ENCODE measurements at places on chromosomes 3 and 15. TPM values are rescaled to one million over a fixed set of nuclear protein-coding genes. Genes with fewer than 3 reads are reported as not detected.

Gene GATA2
- 12.9 TPM for total RNA-seq

Gene TAGLN3
- total RNA-seq = 0.52 TPM

Gene TRPC1
- 7.5 TPM for total RNA-seq

Gene SERINC4
- not detected for total RNA-seq

Gene MKRN2OS
- 2.3 TPM for total RNA-seq

Gene CERS3
- total RNA-seq = 0.33 TPM

Gene SPTBN5
- total RNA-seq = 0.52 TPM

Gene IL16
- total RNA-seq = 4.9 TPM

Gene RPN1
- 126 TPM for total RNA-seq

DNA sequence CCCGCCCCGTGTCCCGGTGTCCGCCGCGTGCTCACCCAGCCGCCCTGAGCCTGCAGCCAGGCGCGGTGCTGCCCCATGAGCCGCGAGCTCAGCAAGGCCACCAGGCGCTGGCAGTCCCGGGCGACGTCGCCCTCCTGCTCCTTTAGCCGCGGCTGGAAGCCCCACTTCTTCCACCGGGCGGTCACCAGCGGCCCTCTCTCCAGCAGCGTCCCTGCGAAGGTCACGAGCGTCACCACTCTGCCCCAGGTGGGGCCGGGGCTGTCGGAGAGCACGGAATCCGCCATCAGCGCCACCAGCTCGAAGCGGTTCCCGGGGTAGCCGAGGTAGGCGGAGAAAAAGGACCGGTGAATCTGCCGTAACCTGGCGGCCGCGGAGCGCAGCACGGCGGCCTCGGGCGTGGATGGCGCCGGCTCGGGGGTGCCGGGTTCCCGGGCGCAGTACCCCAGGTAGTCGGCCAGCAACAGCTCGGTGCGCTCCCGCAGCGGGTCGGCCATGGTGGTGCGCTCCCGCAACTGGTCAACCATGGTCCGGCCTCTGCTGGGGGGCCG, 298 bp downstream of the BCL2L10 start:
- DNase-seq = no peak

DNA sequence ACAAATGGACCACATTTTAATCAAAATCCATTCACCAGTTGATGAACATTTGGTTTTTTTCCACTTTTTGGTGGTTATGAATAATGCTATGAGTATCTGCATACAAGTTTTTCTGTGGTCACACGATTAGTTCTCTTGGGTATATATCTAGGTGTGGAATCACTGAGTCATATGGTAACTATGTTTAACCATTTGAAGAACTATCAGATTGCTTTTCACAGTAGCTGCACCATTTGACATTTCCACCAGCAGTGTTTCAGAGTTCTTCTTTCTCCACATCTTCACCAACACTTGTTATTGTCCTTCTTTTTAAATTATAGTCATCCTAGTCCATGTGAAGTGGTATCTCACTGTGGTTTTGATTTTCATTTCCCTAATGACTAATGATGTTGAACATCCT, 33.3 kb upstream of the ATG7 start:
- DNase-seq = no peak

DNA sequence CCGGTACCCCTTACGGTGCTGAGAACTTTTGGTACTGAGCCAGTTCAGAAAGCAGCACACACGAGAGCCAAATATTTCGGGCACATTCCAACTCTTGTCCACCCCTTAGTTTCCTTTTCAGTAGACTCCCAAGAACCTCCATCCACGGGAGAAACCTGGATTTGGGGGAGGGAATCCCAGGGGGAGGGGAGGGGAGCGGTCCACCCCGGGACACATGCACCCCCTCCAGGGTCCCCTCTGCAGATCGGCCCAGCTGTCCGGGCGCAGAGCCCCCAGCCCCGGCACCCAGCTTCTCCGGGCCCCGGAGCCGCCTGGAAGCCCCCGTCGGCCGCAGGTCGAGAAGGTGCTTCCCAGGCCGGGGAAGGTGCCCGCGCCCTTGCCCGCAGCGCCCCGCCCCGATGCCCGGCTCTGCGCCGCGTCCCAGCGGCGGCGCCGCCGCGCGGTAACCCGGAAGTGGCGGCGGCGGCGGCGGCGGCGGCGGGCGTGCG, 455 bp upstream of the ABHD17C start:
- DNase-seq = peak; percentile 7

DNA sequence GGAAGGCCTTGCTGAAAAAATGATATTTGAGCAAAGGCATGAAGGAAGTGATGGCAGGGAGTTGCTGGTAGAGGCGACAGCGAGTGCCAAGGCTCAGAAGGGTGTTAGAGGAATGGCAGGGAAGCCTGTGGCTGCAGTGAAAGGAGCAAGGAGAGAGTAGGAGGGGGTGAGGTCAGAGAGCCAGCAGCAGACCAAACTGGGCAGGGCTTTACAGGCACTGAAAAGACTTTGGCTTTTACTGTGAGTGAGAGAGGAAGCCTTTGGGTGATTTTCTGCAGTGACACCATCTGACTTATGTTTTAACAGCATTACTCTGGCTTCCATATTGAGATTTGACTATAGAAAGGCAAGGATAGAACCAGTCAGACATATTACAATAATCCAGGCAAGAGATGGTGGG, 11.4 kb downstream of the TICRR start:
- no peak for DNase-seq

DNA sequence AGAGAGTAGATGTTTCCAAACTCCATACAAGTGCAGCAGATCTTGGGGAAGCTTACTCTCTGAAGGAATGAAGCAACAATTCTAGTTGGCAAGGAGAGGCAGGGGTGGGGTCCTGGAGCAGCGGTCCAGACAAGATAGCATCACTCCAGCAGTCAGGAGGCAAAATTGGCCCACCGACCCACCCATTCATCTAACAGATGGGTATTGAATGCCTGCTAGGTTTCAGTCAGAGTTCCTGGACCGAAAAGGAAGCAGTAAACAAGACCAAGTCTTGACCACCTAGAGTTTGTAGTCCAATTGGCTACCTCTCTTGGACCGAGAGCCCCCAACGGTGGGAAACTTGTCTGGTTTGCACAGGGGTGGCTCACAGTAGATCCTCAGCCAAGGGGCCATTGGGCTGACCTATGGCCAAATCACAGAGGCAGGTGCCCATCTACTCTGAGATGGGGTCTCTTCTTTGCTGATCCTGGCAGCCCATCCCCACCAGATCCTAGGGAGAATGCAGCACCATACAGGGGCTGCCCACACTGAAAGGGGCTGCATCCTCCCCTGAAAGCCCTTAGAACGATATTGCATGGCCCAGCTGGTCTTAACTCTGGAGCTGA, 74.3 kb downstream of the CORO2B start:
- no peak for DNase-seq

- DNase-seq = no peak
Observed at GRCh38 chr3:64431526-64432091, 206.3 kb upstream of the PRICKLE2 start.

- DNase-seq = peak; percentile 23
Observed at GRCh38 chr3:33602829-33603228, 115.2 kb downstream of the CLASP2 start.

- no peak for DNase-seq
Observed at GRCh38 chr3:76010252-76010651, 224.9 kb upstream of the ZNF717 start.

DNA sequence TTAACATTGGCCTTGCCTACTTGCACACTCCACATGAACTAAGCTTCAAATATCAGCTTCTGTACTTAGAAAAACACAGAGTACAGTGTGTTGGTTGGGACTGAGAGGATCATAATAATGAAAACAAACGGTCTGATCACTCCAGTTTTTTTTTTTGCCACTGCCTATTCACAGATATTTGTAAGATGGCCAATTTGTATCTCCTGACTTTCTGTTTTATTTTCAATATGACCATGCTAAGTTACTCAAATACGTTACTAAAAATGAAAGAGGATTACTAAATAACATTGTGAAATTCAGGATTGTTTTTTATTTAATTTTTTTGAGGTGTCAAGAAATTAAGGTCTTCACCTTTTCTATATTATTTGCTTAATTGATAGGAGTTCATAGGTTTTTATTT, 595.1 kb downstream of the TUSC7 start:
- DNase-seq = no peak

DNA sequence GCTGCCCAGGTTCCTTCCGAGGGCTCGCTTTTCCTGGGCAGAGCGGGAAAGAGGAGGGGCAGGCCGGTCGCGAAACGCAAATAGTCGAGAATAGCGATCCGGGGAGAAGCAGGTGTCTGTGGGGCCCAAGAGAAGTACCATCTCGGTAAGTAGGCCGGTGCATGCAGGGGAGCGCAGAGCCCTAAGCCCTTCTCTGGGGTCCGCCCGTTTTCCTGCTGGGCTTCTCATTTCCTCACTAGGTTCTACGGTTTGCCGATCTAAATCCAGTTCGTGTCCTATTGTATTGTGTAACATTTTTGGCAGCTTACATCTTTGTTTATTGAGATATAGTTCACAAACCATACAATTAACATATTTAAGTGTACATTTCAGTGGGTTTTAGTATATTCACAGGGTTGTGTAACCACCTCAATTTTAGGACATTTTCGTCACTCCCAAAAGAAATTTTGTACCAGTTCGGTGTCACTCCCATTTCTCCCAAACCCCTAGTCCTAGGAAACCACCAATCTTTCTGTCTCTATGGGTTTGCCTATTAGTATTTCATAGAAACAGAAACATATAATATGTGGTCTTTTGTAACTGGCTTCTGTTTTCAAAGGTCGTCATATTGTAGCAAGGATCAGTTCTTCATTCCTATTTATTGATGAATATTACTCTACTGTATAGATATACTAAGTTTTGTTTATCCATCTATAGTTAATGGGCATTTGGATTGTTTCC, 6.8 kb upstream of the TRIM69 start:
- DNase-seq = no peak

DNA sequence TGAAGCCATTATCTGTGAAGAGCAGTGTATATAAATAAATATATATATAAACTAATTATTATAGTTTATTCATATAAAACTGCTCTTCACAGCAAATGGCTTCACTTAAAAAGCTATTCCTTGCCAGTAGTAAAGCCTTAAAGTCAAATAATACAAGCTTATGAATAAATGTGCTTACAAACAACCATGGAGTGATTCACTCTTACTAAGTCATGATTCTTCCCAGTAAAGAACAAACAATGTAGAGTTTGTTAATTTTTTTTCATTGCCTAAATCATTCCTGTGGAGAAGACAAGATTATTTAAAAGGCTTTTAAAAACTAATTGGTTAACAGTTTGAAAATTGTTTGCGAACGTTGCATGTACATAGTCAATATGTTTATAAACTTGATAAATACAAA, 140.7 kb downstream of the PLCH1 start:
- DNase-seq = no peak

GRCh38 chr3:159662549-159662948, 326.1 kb upstream of the IL12A start:
- no peak for DNase-seq

- no peak for DNase-seq
Observed at GRCh38 chr3:47362701-47363100, 18.1 kb upstream of the PTPN23 start.

DNA sequence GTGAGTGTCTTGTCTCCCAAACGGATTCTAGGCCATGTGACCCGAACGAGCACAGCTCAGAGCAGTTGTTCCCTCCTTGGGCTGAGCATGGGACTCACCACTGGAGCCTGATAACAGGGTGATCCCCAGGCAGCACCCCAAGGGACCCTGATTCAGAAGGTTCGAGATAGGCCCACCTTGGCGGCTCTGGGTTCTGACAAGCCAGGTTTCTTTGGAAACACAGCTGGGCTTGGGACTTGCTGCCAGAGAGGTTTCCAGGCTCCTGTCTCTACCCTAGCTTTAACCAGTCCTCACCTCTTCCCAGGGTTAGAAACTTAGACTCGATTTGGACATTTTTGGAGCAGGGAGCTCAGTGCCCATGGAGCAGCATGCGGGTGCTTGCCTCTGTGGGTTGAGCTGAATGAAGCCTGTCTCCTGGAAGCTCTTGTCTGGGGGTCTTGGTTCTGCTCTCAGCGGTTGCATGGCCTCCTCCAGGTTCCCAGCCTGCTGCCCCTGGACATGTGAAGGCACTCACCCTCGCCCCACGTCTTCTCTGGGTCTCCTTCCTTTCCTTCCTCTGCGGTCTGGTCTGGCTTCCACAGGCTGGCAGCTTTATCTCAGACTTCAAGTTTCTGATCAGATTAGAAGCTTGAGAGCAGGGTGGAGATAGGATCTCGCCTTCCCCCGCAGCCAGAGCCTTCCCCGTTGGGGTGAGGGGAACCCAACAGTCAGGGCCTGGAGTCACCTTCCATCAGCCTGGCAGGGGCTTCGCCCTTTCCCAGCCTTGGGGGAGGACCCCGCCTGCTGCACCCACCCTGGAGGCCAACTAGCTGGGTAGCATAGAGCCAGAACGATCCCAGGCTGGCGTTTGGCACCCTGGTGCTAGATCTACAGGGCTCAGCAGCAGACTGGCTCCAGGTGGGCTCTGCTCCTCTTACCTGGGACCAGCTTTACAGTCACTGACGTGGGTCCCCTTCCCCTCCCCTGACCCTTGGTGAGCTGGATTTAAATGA, 21.0 kb downstream of the PAQR5 start:
- no peak for DNase-seq

DNA sequence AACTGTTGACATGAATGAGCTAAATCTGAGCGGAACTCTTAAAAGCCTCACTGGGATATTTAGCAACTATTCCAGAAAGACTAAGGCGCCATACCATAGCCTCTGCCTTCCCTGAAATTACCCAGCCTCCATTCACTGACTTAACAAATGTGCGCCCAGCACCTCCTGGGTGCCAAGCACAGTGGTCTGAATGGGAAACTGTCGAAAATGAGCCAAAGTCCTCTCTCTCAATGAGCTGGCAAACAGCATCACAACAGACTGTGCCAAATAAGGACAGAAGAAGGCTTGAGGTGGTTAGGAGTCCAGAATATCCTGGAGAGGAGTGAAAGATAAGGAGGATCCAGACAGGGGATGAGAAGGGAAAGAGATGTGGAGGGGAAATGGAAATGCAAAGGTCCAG, 332.4 kb downstream of the MAGI1 start:
- DNase-seq = no peak

- no peak for DNase-seq
Observed at GRCh38 chr3:72663429-72663828, 184.8 kb downstream of the SHQ1 start.

GRCh38 chr3:104437891-104438290, 928.8 kb upstream of the ALCAM start:
- DNase-seq = no peak

DNA sequence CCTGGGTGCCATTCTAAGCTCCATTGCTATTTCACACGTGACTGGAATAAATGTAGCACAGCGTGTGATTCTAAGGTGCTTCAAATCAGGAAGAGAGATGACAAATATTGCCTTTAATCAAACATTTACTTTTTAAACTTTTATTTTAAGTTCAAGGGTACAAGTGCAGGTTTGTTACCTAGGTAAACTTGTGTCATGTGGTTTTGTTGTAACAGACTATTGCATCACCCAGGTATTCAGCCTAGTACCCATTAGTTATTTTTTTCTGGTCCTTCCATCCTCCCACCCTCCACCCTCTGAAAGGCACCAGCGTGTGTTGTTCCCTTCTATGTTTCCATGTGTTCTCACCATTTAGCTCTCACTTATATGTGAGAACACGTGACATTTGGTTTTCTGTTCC, 510.8 kb downstream of the PLOD2 start:
- DNase-seq = no peak

DNA sequence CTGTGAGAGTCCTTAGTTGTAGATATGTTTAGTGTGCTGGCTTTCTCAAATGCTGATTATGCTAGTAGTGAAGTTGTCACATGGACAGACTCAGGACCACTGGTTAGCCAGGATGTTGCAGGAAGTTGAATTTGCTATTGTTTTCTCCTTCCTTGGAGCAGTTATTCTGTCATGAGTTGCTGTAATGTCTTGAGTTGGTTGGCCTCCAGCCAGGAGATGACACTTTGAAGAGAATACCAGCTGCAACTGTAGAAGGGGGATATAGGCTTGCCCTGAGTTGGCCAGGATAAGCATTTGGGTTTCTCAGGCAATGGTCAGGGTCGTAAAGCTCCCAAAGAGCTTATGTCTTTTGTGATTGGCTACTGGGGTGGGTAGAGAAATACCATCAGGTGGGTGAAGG, 206.7 kb downstream of the ZNF621 start:
- no peak for DNase-seq
